ENCODE measurements at places on chromosomes 2 and 18.

DNA sequence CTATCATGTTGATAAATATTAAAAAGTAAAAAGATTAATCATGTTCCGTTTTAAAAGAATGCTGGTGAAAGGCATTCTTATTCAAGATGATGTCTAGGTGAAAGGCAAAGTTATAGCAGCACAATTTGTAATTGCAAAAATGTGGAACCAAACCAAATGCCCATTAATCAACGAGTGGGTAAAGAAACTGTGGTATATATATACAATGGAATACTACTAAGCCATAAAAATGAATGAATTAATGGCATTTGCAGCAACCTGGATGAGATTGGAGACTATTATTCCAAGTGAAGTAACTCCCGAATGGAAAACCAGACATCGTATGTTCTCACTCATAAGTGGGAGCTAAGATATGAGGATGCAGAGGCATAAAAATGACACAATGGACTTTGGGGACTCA is 286.4 kb downstream of the ARHGAP15 start:
- no peak for DNase-seq

- DNase-seq: no peak
These were observed 82.0 kb upstream of the RANBP2 start for GRCh38 chr2:108637304-108637669.

- no peak for DNase-seq
These were observed 17.5 kb downstream of the TRAPPC12 start for GRCh38 chr2:3396920-3397559.

- no peak for DNase-seq
These were observed 177.4 kb downstream of the PARD3B start for GRCh38 chr2:204722691-204723090.

- DNase-seq: no peak
These were observed 95.0 kb downstream of the PID1 start for GRCh38 chr2:229176136-229176535.

GRCh38 chr2:66698576-66699239 is 263.8 kb downstream of the MEIS1 start:
- DNase-seq: no peak

Data from activated CD4-positive, alpha-beta T cell treated with anti-CD3 and anti-CD28 coated beads, Interleukin-2, amount 50 U/mL, for 4 hours (primary cell).